ENCODE measurements at places on chromosomes 7 and 10. TPM values are rescaled to one million over a fixed set of nuclear protein-coding genes. Genes with fewer than 3 reads are reported as not detected.

Gene IL2RA
- total RNA-seq: not detected

Gene ECHS1
- total RNA-seq: 80.6 TPM

Gene CDC14C
- total RNA-seq: not detected

Gene AVL9
- 59.8 TPM for total RNA-seq

Gene OR2A5
- total RNA-seq: under 0.01 TPM

Gene GRM3
- not detected for total RNA-seq

Gene GPR85
- total RNA-seq: 5.9 TPM

Gene SOSTDC1
- 8.1 TPM for total RNA-seq

Gene FKBP6
- total RNA-seq: not detected

Gene ENKUR
- 1.8 TPM for total RNA-seq

DNA sequence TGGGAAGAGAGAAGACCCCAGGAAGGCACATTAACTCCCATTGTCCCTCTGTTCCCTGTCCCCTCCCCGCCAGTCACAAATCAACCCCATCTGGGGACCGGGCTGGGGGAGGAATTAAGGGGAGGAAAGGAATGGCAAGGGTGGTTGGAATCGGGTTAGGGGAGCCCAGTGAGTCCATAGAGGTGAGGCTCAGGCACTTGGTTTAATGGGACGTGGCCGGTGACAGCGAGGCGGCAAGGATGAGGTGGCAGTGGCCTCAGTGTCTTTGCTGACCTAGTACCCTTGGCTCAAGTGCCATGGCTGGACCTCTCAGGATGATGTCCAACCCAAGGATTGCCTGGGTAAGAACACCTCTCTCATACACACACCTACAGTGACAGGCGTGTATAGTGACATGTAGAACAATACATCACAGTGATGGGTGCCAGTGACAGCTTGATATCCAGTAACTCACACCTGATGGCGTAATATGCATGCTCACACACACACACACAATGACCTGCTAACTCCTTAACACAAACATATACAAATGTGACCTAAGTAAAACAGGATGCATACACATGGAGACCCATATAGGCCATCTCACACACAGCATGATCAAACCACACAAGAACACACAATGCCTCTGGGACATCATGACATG, 12.3 kb downstream of the KCNIP2 start:
- DNase-seq: no peak

DNA sequence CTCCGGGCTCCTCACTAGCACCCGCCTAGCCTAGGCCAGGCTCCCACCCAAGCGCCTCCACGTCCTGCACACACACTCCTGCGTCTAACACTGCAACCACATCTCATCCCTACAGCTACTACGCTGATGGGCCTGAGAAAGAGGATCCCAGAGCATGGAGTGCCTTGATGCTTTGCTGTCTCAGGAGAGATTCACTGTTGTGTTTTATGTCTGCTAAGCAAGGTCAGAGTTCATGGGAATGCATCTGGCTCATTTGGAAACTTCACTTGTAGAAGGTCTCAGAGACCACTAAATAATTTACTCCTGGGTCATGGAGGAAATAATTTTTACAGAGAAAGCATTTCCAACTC, 88.7 kb downstream of the SLIT1 start:
- DNase-seq: no peak

DNA sequence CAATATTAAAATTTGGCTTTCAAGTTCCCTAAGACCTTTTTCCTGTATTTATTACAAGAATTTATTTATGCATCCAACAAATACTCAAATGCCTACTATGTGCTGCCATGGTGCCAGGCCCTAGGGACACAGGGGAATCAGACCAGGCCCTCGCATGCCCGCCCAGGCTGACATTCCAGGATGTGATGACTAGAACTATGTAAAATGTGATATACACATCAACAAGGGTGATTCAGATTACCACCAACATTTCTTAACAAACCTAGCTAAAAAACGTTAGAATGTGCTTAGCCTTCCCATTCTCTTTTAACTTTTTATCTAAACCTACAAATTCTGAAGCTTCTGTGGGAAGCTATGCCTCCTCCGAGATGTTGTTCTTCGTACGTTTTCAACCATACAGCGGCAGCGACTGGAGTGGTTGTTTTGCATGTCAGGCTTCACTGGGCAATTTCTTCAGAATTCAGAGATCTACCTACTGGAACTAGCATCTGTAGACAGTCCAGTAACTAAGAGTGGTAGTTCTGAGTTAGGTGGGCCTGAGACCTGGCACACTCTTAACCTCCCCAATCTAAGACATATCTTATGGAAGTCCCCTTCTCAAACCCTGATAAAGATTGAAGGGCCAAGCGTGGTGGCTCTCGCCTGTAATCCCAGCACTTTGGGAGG, 22.1 kb downstream of the GNA12 start:
- no peak for DNase-seq

DNA sequence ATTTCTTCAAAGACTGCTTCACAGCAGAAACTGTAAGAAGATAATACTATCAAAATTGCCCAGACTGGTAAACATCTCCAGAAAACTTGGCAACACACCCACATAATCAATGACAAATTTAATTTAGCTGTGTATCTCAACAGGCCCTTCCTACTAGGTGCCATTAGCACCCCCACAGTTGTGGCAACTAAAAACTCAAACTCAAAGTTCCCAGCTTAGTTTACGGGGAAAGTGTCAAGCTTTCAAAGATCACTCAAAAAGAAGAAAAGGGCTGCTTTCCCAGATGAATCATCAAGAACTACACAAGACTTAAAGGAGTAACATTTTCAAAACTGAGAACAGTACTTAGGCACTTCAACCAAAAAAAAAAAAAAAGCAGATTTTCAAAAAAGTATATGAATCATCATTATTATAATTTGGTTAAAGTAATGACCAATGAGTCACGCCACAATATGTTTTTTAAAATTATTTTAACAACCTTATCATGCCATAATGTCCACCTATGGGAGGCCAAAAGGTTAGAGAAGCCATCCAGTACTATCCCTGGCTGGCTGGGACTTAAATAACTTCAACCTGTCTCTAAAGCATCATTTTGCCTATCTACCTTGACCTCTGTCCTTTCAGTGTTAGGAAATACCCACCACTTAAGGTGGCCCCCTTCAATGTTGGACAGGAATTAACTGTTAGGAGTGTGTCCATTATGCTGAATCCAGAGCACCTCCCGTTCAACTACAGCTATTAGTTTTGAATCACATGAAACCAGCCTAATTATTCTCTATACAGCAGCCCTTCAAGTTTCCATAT, 90.8 kb downstream of the ZFAND4 start:
- DNase-seq: no peak

GRCh38 chr10:57336341-57336740, 931.4 kb downstream of the IPMK start:
- no peak for DNase-seq

- DNase-seq: no peak
Observed at GRCh38 chr7:104955276-104955675, 58.7 kb upstream of the KMT2E start.

DNA sequence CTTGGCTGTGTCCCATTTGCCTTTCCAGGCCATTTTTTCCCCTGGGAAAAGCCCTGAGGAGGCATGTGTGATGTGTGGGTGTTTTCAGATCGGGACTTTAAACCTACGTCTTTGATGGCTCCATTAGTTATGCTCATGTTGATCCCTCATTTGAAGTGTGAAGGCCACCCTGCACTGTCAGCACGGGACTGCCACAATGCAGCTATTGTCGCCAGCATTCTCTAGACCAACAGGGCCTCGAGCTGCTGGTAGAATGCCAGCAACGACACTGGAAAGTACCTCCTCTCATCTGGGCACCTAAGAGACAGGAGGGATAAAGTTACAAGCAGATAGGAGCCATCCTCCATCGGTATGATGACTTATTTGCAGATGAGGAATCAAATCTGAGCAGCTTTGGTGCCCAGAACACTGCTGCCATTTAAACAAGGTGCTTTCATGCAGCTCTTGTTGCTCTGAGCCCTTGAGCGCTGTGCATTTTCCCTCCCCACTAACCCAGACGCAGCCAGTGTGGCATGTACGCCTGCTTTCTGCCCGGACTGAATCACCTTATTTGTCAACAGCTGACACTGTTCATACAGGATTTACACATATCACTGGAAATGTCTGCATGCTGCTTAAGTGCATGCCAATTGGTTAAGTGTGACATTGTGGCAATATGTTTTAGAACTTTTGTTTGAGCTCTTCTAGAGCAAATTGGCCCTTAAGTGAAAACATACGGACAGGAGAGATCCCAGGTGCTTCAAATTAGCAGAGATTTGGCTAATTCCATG, 175.0 kb upstream of the PITRM1 start:
- no peak for DNase-seq

GRCh38 chr7:152640829-152641228, 35.1 kb downstream of the XRCC2 start:
- DNase-seq: no peak

DNA sequence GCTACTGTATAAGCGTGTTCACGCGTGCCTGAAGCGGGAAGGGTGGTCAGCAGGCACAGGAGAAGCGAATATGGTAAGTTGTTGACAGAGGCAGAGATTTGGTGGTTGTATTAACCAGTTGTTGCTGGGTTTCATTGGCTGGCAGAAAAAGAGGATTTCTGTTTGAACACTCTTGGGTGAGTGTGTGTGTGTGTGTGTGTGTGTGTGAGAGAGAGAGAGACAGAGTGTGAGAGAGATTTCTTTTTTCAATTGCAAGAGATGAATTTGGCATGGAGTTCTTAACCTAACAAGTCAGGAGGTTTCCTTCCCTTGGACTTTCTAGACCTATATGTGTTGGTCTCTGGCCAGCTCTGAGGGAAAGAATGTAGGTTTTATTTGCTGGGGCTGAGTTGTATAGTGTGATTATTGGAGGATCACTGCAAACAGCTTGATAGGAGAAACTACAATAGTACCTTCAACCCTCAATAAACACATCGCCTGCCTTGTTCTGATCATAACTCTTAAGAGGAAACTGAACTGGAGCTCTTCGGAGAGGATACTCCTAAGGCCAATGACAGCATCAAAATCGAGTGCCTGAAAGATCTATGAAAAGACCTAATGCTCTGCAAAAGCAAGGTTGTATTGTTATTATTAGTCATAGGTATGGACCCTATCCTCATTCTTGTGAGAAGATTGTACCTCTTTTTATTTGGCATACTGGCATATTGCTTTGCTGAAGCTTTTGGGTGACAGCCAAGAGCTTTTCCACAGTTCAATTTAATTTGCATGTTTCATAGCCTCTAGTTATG, 1.2 kb downstream of the MCU start:
- DNase-seq: no peak

DNA sequence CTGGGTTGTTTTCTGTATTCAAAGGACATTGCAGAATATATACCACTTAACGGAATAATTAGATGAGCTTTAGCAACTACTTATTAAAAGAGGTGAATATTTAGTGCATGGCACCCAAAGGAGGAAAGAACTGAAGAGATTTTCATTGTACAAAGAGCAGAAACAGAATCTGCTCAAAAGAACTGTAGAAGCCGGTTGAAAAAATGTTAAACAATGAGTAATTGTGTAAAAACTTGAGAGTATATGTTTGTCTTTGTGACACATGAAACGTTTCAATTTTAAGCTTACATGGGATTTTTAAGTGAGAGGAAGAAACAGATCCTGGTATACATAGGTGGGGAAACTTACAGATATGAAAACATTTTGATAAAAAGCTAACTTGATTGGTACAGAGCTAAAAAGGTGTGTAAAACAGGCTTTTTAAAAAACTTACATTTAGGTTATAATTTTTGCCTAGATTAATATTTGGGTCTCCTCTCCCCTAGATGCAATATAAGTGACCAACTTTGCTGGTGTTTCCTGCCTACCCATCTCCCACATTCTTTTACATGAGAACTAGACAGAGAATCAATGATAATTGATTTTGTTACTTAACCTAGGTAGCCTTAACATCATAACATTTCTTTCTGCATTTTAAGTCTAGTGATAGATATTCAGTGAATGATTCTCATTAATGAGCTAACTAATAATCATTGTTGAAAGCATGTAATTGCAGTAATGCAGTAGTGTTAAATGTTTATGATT, 6.8 kb downstream of the ARL5B start:
- no peak for DNase-seq

GRCh38 chr10:96588060-96588554, 1.3 kb upstream of the TM9SF3 start:
- no peak for DNase-seq

GRCh38 chr10:127036987-127037386, 131.8 kb downstream of the DOCK1 start:
- DNase-seq: no peak
